Stimulated activated CD4-positive, alpha-beta T cell treated with anti-CD3 and anti-CD28 coated beads, TNF-alpha, amount 100 ng/mL, for 1 hour (primary cell): ENCODE measurements at places on chromosomes 11 and 22.

DNA sequence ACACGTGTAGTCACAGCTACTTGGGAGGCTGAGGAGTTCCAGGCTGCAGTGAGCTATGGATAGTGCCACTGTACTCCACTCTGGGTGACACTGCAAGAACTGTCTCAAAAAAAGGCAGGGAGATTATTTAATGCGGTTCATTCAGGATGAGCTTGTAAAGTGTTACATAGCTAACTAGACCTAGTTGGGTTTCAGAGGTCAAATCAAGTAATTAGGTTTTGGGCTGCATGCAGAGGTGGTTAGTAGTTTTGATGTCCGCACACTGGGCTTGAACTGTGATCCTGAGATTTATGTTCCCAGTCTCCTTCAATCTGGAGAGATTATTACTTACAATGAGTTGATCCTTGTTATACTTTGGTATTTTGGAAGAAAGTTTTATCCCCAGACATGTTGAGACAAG is 2.1 kb upstream of the RBM4 start:
- no peak for DNase-seq

DNA sequence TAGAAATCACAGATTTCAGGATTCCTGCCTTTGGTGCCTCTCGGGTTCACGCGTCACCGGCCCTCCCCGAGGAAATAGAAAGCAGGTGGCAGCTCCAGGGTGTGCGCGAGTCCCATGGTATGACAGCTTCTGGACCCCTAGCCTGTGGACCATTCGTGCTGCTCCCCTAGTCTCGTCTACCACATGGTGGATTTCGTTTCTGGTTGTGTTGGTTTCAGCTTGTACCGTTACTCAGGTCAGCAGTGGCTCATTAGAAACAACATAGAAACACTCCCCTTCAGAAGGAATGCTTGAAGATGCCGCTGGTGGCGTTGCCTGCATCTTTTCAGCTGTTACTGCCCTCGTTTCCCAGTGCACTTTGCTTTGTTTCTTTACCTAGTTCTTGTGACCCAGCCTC is 700 bp downstream of the TTC17 start:
- no peak for DNase-seq

- DNase-seq: no peak
These were observed 139.9 kb downstream of the FCHSD2 start for GRCh38 chr11:73002214-73002613.

DNA sequence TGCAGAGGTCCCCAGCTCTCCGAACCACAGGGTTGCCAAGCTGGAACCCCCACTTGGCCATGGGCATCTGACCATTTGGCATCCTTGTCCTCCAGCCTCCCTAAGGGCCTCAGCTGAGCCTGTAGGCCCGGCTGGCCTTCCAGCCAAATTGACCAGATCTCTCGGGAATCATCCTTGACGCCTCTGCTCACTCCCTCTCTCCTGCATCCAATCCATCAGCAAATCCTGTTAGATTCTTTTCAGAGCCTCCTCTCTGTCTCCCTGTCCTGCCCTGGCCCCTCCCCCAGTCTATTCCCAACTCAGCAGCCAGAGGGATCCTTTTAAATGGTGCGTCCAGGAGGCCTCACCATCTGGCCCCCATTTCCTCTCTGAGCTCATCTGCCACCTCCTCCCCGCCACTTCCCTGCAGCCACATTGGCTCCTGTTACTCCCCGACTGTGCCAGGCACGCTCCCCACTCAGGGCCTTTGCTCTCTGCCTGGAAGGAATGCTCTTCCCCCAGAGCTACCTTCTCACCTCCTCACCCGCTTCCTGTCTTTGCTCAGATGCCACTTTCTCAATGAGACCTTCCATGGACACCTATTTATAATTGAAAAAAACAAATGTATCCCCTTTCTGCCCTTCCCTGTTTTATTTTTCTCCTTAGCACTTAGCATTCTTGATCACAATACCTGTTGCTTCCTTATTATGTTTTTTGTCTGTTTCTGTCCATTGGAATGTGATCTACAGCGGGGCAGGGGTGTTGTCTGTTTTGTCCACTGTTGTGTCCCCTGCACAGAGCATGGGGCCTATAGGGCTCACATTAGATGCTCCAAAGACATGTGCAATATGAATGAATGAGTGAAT is 78.1 kb downstream of the NFAM1 start:
- DNase-seq: no peak

DNA sequence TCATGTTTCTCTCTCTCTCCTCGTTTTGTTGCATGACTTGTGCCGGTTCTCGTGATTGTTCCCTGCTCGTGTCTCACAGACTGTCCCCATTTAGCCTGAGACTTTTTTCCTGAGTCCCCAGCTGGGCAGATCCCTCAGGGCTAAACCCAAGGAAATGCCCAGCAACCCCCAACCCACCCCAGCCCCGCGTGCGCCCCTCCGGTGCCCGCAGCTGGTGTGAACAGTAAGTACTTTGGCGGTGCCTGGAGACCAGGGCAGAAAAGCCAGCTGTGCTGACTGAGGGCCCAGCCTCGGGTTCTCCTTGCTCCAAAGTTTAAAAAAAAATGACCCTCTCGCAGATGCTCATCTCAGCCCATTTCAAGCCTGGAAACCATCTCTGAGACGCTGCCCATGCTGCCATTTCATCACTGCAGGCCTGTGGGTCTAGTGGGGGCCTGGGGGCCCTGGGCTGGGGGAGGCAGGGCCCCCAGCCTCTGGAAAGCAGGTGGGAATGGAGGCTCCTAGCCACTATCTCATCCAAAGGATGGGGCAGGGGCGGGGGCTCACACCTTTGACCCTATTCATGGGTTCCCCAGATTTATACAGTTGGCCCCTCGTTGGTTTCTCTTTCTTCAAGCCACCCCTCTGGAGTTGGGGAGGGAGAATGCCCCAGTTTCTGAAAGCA is 41.8 kb downstream of the KCNC1 start:
- no peak for DNase-seq
